ENCODE measurements at places on chromosomes 12 and 14. TPM values are rescaled to one million over a fixed set of nuclear protein-coding genes. Genes with fewer than 3 reads are reported as not detected.

DNA sequence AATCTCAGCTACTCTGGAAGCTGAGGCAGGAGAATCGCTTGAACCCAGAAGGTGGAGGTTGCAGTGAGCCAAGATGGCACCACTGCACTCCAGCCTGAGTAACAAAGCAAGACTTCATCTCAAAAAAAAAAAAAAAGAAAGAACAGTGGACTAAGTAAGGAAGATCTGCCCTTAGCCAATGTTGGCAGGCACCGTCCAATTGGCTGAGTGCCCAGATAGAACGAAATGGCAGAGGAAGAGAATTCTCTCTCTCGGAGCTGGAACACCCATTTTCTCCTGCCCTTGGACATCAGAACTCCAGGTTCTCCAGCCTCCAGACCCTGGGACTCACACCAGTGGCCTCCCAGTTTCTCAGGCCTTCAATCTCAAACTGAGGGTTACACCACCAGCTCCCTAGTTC lies 49.9 kb downstream of the ESR2 start:
- DNase-seq = no peak

GRCh38 chr12:130818635-130819576 lies 20.1 kb downstream of the STX2 start:
- DNase-seq = peak; percentile 92

GRCh38 chr14:90760591-90761316 lies 55.5 kb downstream of the TTC7B start:
- no peak for DNase-seq

GPRC5D gene
- not detected for total RNA-seq

DNA sequence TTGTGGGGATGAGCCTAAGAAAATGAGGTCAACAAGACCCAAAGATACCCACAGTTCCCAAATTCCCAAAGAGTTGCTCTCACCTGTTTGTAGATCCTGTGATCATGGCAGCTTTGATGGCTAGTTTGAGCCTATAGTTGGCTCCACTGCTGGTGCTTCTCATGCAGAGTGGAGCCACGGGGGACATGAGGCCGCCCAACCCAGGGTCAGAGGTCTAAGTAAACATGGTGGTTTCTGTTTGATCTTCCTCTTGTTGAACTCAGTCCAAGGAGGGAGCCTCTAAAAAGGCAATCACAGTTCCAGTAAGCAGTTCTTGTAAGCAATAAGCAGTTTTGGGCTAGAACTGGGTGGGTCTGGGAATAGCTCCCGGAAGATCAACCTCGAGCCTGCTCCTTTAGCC lies 125.6 kb upstream of the DHRS4 start:
- DNase-seq = no peak

DENR gene
- total RNA-seq = 25.9 TPM

DNA sequence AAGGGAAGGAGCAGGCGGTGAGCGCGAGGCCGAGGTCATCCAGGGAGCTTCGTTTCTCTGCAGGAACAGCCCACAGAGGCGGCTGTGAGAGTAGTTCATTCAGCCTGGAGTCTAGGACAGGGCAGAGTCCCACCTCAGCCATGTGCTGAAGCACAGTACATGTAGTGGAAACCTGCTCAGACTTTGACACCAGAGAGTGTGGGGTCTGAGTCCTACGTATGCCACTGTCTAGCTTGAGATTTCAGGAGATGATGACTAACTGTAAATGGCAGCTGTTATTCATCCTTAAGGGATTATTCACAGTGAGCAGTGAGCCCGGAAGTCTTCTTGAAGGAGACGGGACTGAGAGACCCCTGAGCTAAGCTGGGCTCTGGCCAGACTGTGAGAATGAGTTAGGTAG lies 938 bp upstream of the SLC6A13 start:
- DNase-seq = no peak

ITGA7 gene
- 20.9 TPM for total RNA-seq

- DNase-seq = no peak
These were observed 12.6 kb upstream of the PUS1 start for GRCh38 chr12:131916306-131917138.

DNA sequence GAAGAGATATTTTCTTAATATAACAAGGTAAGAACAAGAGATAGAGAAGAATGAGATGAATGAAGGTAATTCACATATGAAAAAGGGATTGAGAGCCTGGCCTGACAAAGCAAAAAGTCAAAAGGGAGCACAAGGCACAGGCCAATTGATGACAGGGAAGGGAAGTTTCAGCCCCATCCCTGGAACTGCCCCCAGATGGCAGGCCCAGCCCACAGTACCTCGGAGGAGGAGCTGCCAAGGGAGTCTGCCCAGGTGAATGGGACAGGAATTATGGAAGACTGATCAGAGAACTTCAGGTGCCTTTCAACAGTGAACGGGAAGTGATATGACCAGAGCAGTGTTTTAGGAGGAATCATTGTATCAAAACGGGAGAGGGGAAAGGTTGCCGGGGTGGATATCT lies 15.7 kb downstream of the SNRPF start:
- DNase-seq = no peak

OLR1 gene
- not detected for total RNA-seq

DNA sequence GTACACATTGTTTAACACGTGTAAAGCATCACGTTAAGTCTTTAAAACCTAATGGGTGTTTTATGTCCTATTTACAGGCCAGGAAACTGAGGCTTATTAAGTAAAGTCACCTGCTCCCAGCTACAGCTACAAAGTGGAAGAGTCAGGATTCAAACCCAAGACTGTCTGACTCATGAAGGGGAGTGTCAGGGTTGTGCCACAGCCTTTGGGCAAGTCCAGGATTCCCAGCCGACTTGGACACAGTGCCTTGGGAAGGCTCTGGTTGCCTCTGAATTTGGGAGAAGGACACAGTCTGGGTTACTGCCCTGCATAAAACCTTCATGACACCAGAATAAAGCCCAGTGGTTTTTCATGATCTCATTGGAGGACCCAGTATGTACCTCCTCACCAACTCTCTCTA lies 7.3 kb downstream of the RNU4-2 start:
- no peak for DNase-seq

RNF212B gene
- total RNA-seq = not detected

FAM90A1 gene
- total RNA-seq = 0.23 TPM

DNA sequence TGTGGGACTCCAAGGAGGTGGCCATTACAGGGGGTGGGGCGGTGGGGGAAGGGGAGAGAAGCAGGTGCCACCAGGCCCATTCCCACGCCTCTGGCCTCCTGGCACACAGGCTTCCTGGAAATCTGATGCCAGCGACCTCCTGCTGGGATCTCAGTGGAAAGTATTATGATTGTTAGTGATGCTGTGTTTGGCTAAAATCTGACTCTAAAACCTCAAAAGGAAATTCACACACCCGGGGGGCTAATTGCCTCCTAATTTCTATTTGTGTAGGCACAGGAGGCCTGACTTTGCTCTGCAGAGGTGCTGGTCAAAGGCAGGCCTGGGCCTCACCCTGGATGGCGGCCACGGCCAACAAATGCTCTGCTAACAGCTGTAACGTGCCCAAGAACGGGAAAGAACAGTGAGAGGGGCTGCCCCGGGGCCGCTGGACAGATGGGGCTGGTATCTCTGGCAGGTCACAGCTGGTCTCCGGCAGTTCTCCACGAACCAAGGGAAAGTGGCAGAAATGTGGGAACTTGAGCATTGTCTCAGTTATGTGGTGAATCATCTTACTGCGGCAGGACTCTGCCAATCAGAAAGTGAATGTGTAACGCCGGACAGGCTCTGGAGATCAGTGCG lies 14.3 kb downstream of the FAM181A start:
- DNase-seq = no peak

DNA sequence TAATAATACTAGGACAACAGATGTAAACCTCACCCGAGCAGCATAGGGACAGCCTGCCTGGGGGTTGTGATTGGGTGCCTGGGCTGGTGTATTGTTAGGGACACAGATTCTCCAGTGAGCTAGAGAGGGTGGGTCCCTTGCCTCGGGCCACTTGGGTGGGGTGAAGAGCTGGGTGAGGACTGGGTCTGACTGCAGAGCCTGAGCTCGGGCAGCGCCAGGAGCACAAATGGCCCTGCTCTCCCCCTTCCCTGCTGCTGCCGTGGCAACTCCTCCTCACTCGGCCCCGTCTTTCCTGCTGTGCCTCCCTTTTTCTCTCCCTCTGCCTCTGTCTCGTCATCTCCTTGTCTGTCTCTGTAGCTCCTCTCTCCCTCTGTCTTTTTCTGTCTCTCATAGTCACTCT lies 115.4 kb downstream of the GLT1D1 start:
- no peak for DNase-seq

DNA sequence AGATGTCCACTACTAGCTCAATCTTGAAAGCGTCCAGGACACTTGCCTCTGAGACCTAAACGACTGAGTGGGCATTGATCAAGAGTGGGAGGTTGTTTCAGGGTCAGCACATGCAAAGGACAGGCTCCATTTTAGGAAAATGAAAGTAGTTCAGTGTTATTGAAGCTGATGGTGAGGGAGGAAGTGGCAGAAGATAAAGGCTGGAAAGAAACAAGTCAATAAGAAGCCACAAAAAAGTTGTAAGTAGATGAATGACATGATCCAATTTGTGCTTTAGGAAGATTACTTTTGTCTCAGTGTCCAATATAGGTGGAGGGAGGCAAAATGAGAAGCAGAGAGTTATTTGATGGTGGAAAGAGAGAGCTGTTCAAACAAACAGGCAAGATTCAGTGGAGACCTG lies 22.0 kb downstream of the GPR65 start:
- DNase-seq = no peak

TMEM117 gene
- 25.1 TPM for total RNA-seq

DNA sequence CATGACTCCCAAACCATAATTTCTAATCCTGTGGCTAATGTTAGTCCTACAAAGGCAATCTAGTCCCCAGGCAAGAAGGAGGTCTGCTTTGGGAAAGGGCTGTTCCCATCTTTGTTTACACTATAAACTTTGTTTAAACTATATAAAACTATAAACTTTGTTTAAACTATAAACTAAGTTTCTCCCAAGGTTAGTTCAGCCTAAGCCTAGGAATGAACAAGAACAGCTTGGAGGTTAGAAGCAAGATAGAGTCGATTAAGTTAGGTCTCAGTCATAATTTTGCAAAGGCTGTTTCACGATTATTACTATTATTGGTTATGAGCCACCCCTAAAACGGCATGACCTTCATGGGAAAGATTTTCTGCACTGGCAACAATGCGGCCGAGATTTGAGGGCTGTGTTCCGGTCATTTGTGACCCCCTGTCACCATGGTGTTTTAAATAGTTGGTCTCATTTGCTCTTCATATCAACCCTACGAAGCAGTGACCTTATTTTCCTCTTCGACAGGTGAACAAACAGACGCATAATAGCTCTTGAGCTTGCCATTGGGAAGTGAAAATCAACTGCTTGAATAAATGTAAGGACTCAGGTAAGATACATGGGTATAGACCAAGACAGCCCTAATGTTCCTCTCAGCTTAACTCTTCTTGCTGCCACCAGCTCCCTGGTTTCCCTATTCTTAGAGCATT lies 322.6 kb upstream of the TMEM132C start:
- DNase-seq = no peak

COQ10A gene
- 5.7 TPM for total RNA-seq

- DNase-seq = no peak
These were observed 55.8 kb upstream of the GALNT9 start for GRCh38 chr12:132384916-132385774.

DNA sequence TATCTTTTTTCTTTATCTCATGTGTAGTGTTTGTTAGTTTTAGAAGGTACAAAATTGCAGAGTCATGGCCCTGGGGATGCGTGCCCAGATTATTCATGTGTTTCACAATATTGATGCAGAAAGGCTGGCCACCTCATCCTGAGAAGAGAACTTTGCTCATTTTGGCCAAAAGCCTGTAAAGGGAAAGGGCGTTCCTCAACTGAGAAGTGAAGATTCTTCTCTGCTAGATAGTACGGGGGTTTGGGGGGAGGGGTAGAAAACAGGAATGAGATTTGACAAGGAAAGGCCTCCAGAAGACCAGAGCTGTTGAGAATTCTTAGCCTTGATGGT lies 1.7 kb downstream of the MGST1 start:
- DNase-seq = peak; percentile 90

DNA sequence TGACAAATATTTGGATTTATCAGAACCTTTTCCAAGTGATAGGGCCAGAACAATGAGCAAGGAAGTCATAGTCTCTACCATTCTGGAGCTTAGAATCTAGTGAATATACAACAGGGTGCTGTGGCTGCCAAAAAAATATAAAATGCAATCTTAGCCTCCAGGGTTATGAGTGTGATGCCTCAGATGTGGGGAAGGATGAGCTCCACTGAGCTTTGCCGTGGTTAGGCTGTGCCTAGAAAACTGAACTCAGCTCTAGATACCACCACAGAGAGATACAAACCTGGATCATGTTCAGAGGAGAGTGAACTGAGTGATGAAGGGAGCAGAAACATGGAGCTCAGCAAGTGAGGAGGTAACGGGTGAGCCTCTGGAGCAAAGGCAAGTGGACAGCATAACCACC lies 138.1 kb upstream of the HIF1A start:
- no peak for DNase-seq

IAPP gene
- not detected for total RNA-seq

DNA sequence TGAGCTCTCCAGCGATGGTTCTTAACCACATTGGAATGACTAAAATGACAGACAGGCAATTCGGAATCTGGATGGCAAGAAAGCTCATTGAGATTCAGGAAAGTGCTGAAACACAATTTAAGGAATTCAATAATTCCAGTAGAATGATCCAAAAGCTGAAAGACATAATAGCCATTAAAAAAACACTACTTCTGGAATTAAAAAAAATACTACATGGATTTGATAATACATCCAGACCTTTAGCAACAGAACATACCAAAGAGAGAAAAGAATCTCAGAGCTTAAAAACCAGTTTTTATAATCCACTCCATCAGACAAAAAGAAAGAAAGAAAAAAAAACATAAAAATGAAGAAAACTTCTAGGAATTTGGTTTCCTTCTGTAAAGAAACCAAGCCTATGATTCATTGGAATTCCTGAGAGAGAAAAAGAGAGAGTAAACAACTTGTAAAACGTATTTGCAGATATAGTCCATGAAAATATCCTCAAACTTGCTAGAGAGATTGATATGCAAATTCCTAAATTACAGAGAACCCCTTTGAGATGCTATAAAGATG lies 52.8 kb downstream of the SLCO1B1 start:
- DNase-seq = no peak

- no peak for DNase-seq
These were observed 38.2 kb downstream of the FZD10 start for GRCh38 chr12:130200445-130200844.

GRCh38 chr12:11812586-11813437 lies 163.3 kb downstream of the ETV6 start:
- no peak for DNase-seq

GRCh38 chr12:115630136-115630535 lies 647.4 kb downstream of the MED13L start:
- DNase-seq = no peak

GRCh38 chr12:119385659-119386058 lies 51.1 kb downstream of the CCDC60 start:
- DNase-seq = no peak

SYNDIG1L gene
- total RNA-seq = 0.69 TPM

CHGA gene
- total RNA-seq = not detected

- no peak for DNase-seq
These were observed 16.1 kb upstream of the NUDT14 start for GRCh38 chr14:105197211-105197641.

KITLG gene
- total RNA-seq = 6.6 TPM
